Fibroblast of villous mesenchyme (primary cell): ENCODE measurements at places on chromosomes 6 and 20.
A peak's percentile ranks its signal among the peaks of the same experiment; 100 is the strongest.

DNA sequence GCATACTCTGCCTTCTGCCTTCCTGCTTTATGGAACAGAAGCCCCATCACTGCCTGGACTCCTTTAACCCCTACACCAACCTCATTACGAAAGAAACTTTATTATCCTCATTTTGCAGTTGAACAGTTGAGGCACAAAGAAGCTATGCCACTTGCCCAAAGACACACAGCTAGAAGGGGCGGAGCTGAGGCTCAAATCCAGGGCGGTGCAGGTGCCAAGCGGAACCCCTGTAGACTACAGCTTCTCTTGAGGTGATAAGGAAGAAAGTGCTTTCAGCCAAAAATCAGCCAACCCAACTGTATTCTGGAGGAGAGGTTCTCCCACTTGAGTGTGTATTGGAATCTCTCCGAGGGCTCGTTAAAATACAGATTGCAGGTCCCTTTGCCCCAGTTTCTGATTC is 90.5 kb downstream of the PRND start:
- no peak for DNase-seq

- no peak for DNase-seq
These were observed 2.3 kb downstream of the RAE1 start for GRCh38 chr20:57353351-57353750.

GRCh38 chr6:113597231-113597583 is 259.9 kb upstream of the MARCKS start:
- no peak for DNase-seq

- peak; percentile 1 for DNase-seq
These were observed 101.2 kb downstream of the NUS1 start for GRCh38 chr6:117776441-117776840.

DNA sequence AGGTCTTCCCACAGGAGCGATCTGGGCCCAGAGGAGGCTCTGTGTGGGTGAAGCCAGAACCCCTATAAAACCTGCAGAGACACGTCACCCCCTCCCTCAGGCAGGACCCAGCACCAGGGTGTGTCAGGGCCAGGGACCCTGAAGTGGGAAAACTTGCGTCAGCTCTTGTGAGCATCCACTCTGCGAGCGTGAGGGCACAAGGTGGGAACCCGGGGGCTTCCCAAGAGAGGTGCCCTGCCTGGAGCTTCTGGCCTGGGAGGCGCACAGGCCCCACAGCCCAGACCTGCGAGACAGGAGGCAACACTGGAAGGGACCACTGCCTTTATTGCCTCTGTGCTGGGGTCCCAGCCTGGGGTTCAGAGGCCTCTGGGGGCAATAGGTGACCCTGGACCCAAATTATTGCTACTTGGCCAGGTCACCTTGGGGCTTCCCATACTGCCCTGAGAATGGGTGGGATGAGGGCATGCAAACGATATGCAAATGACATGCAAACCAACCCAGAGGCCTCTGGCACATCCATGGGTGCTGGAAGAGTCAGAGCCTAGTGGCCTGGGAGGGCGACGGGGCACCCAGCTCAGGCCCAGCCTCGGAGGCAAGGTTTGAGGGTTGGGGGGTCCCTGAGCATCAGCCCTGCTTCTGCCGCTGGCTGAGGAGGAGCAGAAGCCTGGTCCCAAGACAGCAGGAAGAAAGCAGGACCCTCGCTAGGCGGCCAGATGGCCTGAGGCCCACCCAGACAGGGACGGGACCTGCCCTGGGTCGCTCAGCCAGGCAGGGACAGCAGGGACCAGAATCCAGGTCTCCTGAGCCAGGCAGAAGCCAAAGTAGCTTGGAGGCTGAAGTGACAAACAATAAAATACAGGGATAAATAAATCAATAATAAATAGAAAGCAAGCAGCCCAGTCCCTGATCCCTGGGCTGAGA is 5.1 kb upstream of the C20orf144 start:
- no peak for DNase-seq

- peak; percentile 38 for DNase-seq
These were observed 175.2 kb downstream of the ZMYND8 start for GRCh38 chr20:47181056-47181862.

DNA sequence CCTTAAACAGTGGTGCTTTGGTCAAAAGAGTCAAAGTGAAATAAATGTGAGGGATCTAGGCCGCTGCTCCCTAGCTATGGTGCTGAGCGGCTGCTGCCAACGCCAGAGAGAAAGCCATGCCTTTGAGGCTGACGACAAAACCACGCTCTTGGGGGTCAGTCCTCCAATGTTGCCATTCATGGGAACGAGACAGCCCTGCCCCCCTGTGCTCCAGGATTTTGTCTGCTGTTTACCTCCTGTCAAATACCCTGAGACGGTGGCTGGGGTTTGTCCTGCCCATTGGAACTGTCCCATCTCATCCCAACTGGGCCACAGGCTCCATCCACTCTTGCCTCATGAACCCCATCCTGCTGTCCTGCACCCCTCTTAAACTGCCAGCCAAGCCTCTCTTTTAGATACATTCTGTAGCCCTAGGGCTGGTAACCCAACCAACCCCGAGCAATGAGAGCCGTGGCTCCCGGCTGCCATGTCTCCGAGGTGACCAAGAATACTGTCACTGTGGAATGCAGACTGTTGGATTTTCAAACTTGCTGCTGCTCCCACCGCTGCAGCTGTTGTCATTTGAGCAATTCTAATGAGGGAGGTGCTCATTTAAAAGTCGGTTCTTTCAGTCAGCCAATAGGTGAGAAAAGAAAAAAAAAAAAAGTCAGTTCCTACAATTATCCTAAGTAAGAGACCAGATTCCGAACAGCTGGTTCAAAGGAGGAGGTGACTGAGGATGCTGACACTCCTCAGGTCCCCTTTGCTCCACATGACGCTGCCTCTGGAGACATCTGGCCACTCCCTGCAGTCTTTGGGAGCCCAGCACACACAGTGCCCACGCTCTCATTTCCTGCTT is 73.1 kb upstream of the QKI start:
- no peak for DNase-seq

DNA sequence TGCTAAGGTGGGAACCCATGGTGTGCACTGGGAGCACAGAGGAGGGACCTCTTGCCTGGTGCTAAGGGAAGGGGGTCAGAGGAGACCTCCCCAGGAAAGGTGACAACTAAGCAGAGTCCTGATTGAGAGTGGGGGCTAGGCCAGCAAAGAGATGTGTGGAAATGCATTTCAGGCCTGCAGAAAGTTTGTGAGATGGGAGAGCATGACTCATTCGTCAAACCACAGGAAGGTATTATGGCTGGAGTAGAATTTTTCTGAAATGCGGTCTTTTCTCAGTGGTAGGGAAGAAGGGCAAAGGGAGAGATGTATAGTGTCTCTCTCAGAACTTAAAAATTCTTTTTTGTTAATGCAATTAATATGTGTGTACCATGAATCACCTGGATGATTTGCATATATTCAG is 23.6 kb upstream of the EDN1 start:
- DNase-seq = peak; percentile 58

DNA sequence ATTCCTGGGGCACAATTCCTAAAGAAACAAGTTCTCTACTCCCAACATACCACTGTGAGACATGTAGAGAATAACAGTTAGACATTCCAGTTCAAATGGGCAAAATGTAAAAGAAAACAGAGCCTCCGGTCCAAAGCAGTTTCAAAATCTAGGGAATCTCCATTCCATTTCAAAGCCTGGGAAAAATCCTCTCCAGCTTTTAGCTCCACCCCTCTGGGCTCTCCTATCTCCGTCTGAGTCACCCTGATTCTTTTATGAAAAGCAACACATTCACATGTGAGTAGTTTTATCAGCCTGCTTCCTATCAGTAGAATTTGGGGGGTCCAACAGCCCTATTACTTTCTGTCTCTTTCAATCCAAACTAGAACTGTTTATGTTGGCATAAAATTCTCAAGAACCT is 3.7 kb downstream of the CSNK2A1 start:
- peak; percentile 85 for DNase-seq

DNA sequence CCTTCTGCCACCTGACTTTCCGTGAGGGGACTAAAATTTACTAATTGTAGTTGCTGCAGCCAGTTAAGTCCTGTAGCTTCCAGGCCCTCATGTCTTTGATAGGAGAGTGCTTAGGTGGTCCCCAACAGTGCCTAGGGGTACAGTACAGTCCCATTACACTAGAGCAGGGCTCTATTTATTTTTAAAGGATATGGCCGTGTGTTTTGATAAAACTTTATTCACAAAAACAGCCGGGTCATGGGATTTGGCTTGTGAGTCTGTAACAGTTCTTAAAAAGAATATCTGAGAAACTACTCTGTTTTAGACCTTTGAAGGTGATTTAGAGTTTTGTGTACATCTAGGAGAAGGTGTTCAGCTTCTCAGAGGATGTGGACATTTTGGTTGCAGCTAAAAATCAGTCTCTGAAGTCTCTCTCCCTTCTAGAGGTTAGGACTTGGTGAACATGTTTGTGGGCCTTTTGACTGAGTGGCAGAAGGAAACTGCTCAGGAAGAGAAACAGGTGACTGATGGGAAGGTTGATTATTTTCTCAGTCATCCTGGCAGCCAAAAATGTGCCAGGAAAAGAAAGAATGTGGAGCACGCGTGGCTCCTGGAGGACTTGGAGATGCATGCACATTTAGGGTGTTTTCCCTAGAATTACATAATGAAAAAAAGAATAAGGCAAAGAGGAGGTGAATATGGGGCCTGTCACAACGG is 57.4 kb downstream of the VAPB start:
- no peak for DNase-seq

DNA sequence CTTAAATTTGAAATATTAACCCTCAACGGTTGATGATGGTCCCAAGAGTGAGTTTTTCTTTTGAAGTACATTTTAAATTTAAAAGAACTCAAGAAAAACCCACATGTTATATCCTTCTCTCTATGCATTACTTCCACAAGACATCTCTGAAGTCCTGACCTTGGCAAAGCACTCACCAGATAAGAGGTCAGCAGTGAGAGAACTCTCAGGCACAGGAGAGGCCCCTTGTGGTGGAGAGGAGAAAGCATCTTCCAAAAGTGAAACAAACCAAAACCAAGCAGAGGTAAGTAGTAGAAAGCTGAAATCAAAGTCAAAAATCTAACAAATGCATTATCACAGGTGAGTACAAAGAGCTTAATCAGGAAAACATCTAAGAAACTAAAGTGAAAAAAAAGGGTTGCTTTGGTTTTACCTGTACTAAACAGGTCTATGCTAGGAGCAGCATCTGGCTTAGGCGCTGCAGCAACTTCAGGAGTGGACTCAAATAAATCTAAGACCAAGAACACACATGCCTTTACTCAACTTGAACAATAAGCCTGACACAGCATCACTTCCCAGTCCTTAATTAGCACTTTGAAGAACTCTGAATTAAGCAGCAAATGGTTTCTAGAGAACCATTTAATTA is 80.5 kb downstream of the PRSS35 start:
- DNase-seq = peak; percentile 28

DNA sequence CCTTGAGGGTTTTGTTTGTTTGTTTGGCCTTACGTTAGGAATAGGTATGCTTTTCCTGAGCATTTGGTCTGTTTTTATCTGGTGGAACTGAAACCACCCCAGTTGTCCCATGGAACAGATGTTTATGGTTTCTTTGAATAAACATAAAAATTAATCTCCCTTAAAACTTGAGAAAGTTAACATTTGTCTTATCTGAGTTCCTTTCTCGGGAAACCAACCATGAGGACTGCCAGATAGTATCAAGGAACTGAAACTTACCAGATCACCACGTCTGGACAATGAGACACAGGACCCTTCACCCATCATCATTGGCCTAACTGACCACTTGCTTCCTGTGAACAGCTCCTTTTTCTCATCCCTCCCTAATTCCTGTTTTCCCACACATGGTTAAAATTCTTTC is 15.3 kb upstream of the HECA start:
- no peak for DNase-seq

GRCh38 chr6:150333585-150333941 is 35.2 kb upstream of the IYD start:
- DNase-seq = no peak

- DNase-seq = peak; percentile 51
These were observed 37.3 kb downstream of the RREB1 start for GRCh38 chr6:7144872-7145584.

GRCh38 chr20:12256806-12257205 is 339.1 kb downstream of the BTBD3 start:
- DNase-seq = no peak

GRCh38 chr20:17344790-17345189 is 118.0 kb downstream of the PCSK2 start:
- no peak for DNase-seq

GRCh38 chr20:51437182-51437924 is 105.2 kb downstream of the NFATC2 start:
- no peak for DNase-seq

- DNase-seq = peak; percentile 94
These were observed 55.1 kb downstream of the SAMD3 start for GRCh38 chr6:130167655-130168054.

- no peak for DNase-seq
These were observed 13.9 kb downstream of the MYB start for GRCh38 chr6:135195041-135195440.

DNA sequence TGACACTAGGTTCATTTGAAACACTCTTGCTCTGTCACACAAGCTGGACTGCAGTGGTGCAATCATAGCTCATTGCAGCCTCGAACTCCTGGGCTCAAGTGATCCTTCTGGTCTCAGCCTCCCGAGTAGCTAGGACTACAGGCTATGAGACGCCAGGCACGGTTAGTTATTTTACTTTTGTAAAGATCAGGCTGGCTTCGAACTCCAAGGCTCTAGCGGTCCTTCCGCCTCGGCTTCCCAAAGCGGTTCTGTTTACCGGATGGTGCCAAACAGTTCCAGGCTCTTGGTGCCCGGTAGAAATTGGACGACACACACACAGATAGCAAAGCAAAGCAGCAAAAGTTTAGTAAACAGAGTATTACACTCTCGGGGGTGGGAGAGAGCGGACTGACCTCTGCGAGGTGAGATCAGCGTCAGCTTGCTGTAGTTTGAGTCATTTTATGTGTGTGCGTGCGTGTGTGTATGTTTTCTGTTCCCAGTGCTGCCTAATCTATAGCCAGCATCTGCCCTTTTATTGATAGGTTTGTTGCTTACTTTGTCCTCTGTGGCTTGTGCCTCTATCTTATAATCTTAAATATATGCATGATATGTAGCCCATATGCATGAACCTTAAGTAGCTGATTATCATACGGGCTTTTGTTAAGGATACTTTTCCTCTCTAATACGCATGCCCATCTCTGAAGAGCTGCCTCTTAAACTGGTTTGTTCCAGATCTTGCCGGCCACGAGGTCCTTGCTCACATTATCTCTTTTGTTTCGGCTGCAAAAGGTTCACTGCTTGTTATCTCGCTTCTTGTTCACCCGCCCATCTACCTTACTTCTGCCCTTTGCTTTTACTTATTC is 75.2 kb downstream of the OR2B2 start:
- peak; percentile 95 for DNase-seq

GRCh38 chr6:38307740-38308139 is 332.0 kb downstream of the BTBD9 start:
- DNase-seq = peak; percentile 45

DNA sequence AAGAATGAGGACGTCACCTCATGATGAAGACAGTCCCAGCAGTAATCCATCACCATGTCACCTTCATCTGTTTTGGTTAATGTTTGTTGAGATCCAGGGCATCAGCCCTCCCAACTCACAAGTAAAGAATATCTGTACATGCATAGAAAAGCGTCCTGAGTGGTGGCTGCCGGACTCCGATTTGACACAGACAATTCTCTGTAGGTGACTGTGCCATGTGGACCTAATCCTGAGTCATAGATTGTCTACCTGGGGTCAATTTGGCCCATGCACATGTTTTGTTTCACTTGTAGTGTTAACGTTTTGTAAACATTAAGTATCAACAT is 168.4 kb upstream of the UST start:
- DNase-seq = no peak
